ENCODE measurements at places on chromosomes 5 and 9.
A peak's percentile ranks its signal among the peaks of the same experiment; 100 is the strongest.

GRCh38 chr5:38681029-38681706 is 124.7 kb upstream of the LIFR start:
- no peak for DNase-seq

- DNase-seq = no peak
Observed at GRCh38 chr5:74282490-74282889, 358.0 kb downstream of the ENC1 start.

DNA sequence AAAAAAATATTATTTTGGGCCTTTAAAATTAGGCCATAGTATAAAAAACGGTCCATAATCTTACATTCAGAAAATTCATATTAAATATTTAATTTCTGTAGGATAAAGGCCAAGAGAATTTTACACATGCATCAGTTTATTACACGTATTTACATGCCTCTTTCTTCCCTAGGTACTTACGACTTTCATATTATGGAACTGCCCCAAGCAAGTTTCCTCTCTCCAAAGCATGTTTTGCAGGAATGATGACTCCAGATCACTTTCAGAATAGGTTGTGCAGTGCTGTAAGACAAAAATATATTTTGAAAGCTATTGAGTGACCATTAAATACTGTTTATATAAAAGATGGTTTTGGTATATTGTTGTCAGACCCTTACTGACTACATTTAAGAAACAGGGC is 61.8 kb downstream of the WDR36 start:
- no peak for DNase-seq

DNA sequence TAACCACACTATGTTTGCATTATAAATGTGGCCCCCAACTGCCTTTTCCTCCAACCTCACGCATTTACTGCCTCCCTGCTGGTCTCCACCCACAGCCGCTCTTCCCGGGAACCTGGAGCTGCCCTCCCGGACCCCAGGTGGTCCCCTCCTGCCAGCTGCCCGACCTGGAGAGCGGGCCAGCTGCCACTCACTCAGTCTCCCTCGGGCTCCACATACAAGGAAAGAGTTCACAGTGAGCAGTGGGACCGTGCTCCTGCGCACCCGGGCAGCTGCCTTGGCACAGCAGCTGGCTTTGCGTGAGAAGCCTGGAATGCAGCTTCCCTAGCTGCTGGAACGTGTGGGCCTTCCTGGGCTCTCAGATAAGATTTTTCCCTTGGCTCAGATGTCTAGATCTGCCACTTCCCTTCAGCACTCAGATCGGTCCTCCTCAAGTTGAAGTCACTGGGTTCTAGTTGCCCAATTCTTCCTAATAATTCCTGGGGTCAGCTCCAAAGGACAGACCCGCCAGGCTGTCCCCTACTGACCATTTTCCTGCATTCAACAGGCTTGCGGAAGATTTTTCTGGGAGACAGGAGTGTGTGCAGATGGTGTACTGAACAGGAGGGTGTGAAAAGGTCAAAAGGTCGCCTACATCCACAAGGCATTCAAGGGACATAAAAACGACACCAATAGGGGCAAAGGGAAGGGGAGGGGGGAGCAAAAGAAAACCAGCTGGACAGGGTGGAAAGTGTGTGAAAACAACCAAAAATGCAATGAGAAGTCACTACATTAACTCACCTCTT is 69.1 kb downstream of the MYO10 start:
- no peak for DNase-seq

DNA sequence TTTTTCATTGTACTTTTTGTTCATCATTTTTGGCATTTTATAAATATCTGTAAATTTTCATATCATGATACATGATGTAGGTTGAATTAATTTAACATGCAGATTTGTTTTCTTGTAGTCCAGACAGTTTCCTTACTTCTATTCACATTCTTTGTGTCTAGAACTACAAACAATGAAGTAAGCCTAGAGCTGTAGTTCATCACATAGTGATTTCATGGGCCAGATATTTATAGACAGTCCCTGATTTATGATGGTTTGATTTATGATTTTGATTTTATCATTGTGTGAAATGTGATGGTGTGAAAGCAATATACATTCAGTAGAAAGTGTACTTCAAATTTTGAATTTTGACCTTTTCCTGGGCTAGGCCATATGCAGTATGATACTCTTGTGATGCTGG is 139.0 kb downstream of the ARHGEF28 start:
- no peak for DNase-seq

GRCh38 chr5:175800656-175801081 is 70.7 kb upstream of the CPLX2 start:
- DNase-seq = no peak

DNA sequence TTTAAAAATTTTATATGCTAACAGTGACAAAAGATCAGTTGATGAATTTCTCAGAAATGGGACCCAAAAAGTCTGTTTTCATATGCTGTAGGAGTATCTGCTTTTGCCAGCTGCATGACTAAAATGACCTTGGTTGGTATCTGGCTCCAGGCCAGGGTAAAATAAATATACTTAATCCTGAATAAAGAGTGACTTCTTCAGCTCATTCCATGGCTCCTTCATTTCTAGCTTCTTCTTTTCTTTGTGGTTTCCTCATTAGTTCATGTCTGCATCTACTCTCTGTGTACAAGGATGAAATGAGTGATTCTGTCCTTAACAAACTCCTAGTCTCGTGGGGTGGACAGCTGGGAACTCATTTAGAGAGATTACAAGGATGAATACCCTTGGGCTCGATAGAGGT is 36.0 kb downstream of the RCL1 start:
- DNase-seq = no peak

DNA sequence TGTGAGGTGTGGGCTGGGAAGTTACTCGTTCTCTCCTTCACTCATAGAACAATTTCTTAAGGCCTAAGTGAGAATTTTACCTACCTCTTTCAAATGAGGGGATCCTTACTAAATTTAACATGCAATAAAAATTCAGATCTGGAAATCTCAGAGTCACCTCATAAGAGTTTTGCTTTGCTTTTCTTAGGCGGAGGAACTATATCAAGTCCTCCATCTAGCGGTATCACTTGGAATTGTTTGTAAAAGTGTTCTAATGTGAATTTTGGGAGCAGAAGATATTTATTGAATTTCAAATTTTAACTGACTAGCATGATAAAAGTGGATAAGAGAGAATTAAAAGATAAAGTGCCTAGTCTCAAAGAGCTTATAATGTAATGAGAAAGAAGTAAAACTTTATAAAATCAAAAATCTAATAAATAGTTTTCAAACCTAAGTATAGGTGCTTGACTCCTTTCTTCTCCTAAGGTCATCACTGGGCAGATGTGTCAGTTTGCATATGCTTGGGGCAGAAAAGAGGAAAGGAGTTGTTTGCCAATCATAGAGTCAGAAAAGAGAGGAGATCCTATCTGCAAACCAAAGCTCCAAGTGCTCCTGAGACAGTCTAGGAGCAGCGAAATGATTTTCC is 145.7 kb upstream of the DAB2 start:
- no peak for DNase-seq

- DNase-seq = no peak
Observed at GRCh38 chr5:143558048-143558447, 154.6 kb upstream of the NR3C1 start.

DNA sequence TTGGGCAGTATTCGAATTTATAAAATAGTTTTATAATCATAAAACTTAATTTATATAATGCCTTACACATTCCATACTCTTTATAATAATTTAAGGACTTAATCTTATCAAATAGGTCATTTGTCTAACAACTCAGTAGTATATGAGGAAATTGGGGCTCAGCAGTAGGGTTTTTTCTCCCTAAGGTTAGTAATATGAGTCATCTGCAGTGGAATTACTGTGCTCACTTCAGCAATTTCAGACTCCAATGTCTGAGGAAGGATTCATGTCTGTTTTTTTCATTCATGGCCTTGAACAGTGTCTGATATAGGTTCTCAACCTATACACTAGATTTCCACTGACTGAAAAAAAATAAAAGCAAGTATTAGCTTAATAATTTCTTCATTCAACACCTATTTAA is 7.4 kb downstream of the DMRTA1 start:
- DNase-seq = no peak

GRCh38 chr9:88534456-88535225 is at the start of gene NXNL2:
Gene NXNL2, plus strand, starts transcription at chr9:88535178. Its CDS starts 257 bp downstream, at chr9:88535435.
- DNase-seq = no peak

DNA sequence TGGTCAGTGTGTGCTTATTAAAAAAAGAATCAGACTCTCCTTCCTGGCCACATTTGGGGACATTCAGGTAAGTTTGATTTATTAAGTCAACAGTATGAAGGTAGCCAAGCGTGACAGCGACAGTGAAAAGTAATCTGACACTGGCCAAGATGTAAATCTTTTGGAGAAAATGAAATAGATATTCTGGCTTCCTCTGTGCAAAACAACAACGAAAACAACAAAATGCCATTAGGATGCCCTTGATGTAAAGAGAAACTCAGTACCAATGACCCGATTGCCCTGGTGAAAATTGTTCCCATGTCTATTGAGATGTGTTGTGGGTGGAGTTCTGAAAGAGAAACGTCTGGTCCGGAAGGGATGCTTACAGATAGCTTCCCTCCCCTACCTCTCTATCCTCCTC is 267.8 kb downstream of the MAT2B start:
- no peak for DNase-seq

DNA sequence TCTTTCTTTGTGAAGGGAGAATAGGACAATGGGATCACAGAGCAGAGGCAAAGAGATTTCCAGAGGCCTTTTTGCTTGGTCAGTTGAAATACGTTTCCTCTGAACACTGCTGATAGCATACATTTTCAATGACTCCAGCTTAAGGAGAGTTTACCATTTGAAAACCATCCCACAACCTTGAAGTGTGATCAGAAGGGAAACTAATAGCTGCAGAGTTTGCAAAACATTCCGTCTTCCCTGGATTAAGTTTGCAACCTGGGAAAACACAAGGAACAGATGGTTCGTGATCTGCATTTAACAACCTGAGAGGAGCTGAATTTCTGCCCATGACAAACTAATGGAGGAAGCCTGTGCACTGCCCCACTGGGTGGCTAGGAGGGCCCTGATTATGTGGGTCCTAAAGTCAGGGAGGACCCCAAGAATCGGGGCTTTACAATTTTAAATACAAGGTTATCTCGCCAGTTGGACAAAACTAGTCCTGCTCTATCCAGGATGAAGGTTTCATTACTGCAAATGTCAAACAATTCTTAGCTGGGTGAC is 35.6 kb downstream of the MTX3 start:
- DNase-seq = no peak

GRCh38 chr9:108743901-108744371 is 111.8 kb downstream of the ACTL7B start:
- DNase-seq = no peak

- DNase-seq = peak; percentile 88
Observed at GRCh38 chr5:55226934-55227663, at the start of gene MCIDAS. Gene MCIDAS, minus strand, starts transcription at chr5:55227315. Its CDS starts 177 bp downstream, at chr5:55227138.

- DNase-seq = peak; percentile 50
Observed at GRCh38 chr5:42057254-42057690, 132.2 kb downstream of the FBXO4 start.

- no peak for DNase-seq
Observed at GRCh38 chr5:139212486-139212885, 14.3 kb upstream of the SIL1 start.

DNA sequence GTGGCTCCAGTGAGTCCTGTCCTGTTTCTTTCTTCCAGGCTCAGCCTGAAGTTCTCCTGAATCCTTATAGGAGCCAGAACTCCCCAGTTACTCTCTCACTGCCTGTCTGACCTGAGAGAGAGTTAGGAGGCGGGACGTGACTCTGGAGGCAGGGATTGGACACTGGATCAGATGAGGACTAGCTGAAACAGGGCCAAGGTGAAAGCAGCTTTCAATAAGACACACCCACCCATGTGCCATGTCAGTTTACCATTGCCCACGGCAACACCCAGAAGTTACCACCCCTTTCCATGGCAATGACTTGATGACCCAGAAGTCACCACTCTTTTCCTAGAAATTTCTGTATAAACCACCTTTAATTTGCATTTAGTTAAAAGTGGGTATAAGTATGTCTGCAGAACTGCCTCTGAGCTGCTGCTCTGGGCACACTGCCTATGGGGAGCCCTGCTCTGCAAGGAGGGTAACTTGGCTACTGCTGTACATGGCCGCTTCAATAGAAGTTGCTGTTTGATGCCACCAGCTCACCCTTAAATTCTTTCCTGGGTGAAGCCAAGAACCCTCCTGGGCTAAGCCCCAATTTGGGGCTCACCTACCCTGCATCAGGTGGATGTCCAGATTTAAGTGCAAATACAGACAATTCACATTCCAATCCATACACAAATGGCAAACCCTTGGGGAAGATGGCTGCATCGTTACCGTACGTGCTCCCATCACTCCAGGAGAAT is 13.7 kb downstream of the FCN2 start:
- DNase-seq = no peak

- DNase-seq = no peak
Observed at GRCh38 chr5:132215329-132215728, 12.3 kb downstream of the P4HA2 start.

- no peak for DNase-seq
Observed at GRCh38 chr5:125151150-125151900, 404.9 kb upstream of the ZNF608 start.

GRCh38 chr9:17813798-17814197 is 234.9 kb downstream of the SH3GL2 start:
- DNase-seq = no peak

- DNase-seq = no peak
Observed at GRCh38 chr5:61897251-61897650, 408.8 kb upstream of the KIF2A start.

DNA sequence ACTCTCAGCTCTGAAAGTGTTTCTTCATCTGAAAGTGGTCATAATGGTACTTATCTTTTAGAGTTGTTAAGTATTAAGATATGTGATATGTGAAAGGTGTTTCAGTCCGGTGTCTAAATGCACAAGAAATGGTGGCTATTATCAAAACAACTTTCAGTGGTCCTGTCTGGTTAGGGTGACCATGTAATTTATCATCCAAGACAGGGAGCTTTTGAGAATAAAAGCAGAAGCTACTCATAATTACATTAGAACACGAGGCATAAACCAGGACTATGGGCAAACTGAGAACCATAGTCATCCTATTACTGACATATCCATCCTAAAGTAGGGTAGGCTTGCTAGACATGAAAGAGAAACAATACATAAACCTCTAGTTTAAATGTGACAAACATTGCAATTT is 418.1 kb upstream of the SEMA6A start:
- DNase-seq = no peak

- DNase-seq = no peak
Observed at GRCh38 chr5:150067405-150067960, 18.9 kb downstream of the CSF1R start.

DNA sequence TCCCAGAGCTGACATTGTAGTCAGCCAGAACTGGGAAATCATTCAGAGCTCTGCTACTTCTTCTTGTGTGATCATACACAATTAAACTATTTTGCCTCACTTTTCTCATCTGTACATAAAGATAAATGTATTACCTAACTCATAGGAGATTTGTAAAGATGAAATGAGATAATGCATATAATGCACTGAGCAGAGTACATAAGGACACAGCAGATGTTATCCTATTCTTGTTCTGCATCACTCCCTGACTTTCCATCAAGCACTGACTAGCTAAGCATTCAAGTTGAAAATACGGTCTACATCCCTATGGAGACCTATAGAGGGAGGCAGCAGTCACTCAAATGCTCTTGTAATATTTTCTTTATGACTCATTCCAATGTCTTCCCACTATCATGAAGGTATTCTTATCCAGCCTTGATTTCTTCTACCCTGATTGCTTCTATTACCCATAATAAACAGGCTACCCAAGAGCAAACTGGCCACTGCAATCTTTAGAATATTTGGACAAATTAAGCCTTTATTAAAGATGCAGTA is 16.3 kb upstream of the PRR16 start:
- no peak for DNase-seq

- no peak for DNase-seq
Observed at GRCh38 chr5:84372066-84372695, 12.5 kb downstream of the EDIL3 start.

Measured in GM13977 (cell line).